ENCODE measurements at places on chromosomes 1 and 21.

DNA sequence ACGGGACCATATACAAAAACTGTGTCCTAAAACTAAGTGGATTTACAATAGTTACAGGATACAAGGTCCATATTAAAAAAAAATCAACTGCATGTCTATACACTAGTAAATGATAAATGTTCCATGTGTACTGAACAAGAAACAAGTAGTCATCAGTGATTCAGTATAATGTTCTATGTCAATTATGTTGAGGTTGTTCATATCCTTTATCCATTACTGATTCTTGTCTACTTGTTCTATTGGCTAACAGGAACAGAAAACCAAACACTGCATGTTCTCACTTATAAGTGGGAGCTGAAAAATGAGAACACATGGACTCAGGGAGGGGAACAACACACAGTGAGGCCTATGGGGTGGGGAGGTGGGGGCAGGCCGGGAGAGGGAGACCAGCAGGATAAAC is 90.5 kb downstream of the CDC42BPA start:
- no peak for DNase-seq

DNA sequence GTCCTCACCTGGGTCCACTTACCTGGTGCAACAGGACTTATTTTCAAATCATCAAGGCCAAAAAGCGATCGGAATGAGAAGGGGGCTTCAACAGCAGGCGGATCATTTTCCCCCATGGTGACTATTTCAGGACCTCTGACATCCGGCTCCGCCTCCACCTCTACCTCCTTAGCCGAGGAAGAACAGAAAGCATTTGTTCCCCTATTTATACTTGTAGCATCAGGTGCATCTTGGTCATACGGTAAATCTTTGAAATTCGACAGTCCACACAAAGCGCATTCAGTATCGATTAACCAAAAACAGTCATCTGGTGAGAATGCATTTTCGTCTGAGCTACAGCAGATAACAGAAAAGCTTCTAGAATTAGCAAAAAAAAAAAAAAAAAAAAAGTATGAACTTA is 550 bp downstream of the TMPRSS3 start:
- no peak for DNase-seq

GRCh38 chr1:67134695-67135094 is at the start of gene C1orf141:
C1orf141 (minus strand) TSS chr1:67134970; CDS start chr1:67127240, 7,730 bp downstream.
- DNase-seq = no peak

DNA sequence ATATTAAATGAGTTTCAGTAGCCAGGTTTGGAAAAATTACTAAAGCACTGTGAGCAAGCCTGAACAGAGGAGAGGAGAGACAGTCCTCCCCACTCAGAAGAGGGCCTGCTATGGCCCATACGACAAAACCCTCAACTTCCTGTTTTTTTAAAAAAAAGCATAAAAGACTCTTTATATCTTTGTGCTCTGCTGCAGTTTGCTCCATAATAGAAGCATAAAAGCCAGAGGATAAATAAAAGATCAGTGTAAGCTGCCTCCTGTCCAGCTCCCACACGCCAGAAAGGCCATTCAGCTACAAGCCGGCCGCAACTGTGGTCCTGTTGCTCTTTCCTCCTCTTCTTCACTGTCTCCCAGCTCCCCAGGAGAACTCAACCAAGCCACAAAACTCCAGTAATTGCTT is 37.8 kb downstream of the NID1 start:
- no peak for DNase-seq

DNA sequence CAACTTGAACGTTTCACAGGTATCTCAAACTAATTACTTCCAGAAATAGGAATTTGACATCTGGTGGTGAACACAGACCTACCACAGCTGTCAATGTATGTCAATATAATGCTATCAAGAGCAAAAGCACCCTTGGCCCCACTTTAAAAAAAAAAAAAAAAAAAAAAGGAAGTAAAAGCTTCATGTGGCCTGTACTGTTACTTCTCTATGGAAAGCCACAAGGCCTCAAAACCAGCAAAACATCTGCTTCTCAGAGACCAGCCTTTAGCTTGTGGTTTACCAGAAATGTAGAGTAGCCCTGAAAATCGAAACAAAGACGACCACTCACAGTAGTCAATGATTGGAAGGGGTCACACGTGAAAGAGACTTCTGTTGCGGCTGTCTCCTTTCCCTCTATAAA is 109.6 kb downstream of the SLC45A1 start:
- DNase-seq = no peak

DNA sequence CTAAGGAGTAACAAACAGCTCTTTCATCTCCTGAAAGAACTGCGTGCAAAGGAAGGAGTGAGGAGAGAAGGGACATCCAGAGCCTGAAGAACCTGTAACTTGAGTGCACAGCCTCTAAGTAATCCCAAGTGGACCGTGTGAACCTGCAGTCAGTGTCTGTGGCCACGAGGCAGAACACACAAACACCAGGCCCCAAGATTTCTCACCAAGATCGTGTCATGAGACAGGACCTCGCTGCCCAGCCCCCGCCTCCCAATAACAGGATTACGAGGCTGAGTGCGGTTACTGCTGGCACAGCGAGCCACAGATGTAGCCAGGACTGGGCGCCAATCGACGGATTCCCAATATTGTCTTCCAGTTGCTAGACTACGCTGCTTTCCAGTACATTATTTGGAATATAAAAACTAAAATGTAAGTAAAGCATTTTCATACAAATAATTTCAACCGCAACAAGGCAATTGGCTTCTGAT is 101.3 kb upstream of the SLC25A33 start:
- DNase-seq = no peak
